ENCODE measurements at places on chromosomes 3 and 15. TPM values are rescaled to one million over a fixed set of nuclear protein-coding genes. Genes with fewer than 3 reads are reported as not detected.
A peak's percentile ranks its signal among the peaks of the same experiment; 100 is the strongest.

DNA sequence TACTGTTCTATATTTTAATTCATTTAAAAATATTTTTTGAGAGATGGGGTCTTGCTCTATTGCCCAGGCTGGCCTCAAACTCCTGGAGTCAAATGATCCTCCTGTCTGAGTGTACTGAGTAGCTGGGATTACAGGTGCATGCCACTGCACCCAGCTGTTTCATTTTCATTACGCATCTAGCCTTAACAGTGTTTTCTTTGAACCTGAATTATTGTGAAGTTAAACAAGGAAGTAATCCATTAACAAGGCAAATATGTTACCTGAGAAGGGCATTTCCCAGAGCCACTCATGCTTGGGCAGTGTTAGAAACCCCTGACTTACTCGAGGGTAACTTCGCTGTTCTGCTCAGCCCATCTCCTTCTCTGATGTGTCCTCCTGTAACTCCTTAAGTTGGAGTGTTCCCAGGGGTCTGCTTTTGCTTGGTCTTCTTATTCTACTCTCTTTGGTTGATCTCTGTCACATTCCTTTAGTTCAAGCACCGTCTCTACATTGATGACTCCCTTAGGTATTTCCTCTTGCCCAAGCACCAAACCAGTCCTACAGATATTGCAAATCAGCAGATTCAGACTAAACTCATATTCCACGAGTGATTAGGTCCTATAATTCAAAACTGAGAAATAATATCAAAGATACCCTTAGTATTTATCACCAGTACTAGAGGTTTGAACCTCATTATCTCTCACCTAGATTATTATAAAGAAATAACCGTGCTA is 107.9 kb downstream of the STAC start:
- DNase-seq = no peak

- peak; percentile 81 for DNase-seq
Observed at GRCh38 chr3:11944052-11944673, 60.0 kb upstream of the SYN2 start.

DNA sequence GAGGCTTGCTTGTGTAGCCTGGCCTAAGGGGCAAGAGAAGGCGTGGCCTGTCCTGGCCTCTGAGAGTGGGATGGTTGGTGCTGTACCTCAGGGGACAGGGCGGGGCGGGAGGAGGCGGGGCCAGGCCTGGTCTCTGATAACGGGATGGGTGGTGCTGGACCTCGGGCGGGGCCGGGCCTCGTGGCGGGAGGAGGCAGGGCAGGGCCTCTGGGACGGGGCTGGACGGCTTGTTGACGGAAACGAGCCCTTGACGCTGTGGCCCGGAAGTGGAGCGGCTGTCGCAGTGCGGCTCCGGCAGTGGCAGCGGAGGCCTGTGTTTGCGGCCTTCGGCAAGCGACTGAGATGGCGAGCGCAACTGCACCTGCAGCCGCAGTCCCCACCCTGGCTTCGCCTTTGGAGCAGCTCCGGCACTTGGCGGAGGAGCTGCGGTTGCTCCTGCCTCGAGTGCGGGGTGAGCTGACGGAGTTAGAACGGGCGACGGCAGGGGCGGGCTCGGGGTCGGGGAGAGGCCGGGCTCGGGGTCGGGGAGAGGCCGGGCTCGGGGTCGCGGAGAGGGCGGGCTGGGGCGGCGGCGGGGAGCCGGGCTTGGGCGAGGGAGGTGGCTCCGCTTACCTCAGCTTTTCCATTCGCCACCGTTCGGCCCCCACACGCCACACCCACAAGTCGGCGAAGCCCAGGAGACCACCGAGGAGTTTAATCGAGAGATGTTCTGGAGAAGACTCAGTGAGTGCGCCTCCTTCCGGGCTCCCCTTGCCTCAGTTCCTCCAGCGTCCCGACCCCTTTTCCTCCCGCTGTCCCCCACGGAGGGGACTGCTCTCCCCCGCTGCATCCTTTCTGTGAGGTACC is at the start of gene CCNDBP1:
Gene CCNDBP1 (plus strand): TSS at position 247 of the 846 bp plus-strand sequence. CDS start 96 bp downstream, at position 343.
- DNase-seq = peak; percentile 97

DNA sequence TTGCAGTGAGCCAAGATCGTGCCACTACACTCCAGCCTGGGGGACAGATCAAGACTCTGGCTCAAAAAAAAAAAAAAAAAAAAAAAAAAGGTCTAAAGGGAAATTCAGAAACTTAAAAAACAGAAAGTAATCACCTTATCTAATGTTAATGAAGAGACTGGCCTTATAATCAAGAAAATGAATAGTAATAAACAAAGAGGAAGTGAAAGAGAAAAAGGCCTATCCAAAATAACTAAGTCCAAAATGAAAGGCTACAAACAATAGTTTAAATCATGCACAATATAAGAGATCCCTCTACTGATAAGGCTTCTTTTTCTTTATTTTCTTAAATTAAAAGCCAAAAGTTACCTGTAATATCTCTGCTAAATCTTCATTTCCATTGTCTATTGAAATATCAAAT is 37.1 kb upstream of the HDC start:
- DNase-seq = no peak

DNA sequence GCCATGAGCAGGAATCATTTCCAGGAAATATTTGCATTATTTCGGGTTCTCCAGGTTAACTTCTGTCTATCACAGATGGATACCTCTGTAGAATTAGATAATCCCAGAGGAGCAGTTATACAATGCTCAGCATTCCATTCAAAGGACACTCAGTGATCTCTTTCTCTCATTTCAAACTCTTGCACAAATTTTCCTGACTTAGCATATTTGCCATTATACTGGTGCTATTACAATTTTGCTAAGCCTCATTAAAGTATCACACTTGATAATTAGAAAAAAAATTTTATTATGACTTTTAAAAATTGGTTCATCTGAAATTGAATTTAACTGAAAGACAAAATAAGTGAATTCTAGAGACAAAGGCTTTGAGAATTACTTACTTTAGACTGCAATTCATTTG is 469.0 kb downstream of the EPHA3 start:
- DNase-seq = no peak

- no peak for DNase-seq
Observed at GRCh38 chr3:158355623-158356588, 215.1 kb upstream of the MLF1 start.

DNA sequence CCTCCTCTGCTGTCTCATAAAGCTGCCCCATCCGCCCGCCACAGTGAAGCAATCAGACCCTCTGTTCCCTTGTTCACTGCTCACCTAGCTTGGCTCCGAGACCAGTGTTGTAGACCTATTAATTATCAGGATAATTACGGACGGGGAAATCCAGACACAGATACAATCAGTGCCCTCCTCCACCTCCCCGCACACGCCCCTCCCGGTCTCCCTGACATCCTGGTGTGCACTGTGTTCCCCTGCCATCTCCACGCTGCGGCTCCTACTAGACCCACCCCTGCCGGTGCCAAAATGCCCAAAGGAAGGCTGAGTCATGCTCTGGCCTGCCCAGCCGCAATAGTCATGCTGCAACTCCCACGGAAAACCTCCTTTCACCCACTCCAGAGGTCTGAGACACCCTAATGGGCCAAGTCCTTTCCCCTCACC is 277.3 kb upstream of the TLE3 start:
- DNase-seq = no peak

DNA sequence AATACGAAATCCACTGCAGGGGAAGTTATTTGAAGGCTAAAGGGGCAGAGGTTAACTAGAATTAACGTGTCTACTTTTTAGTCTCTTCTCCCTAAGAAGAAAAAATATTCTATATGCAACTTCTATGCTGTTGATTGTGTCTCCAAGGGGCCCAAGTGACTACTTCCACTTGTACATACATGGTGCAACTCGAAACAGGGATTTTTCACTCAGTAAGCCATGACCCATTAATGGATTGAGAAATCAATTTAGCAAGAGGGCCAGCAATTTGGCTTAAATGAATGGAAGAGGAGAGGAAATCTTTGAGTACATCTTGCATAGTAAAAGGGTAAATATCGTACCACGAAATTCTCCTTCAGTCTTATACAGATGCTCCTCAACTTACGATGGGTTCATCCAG is 151.1 kb upstream of the HES1 start:
- no peak for DNase-seq

GRCh38 chr3:114626751-114627150 is 332.9 kb downstream of the TIGIT start:
- no peak for DNase-seq

- DNase-seq = no peak
Observed at GRCh38 chr3:17848102-17848501, 105.7 kb upstream of the TBC1D5 start.

GRCh38 chr15:55151631-55152030 is 45.1 kb downstream of the RSL24D1 start:
- DNase-seq = no peak

GRCh38 chr15:73375755-73376305 is 7.1 kb upstream of the HCN4 start:
- DNase-seq = no peak

GRCh38 chr15:53918180-53919079 is 59.8 kb upstream of the UNC13C start:
- DNase-seq = peak; percentile 31

DNA sequence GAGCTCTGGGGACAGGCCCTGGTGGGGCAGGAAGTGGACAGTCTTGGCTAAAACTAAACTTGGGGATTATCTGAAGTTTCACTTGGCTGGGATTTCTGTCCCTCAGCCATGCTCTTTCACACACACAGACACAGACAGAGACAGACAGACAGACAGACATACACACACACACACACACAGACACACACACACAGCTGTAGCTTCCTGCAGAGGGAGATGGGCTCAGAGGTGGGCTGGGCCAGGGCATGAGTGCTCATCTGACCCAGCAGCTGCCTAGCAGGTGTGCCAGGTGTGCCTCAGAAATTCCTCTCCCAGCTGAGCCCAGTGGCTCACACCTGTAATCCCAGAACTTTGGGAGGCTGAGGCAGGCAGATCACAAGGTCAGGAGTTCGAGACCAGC is 3.3 kb downstream of the RHOV start:
- no peak for DNase-seq

- DNase-seq = no peak
Observed at GRCh38 chr3:172262991-172263608, 185.2 kb downstream of the GHSR start.

GRCh38 chr3:11251807-11252176 is 20.4 kb upstream of the ATG7 start:
- DNase-seq = no peak

DNA sequence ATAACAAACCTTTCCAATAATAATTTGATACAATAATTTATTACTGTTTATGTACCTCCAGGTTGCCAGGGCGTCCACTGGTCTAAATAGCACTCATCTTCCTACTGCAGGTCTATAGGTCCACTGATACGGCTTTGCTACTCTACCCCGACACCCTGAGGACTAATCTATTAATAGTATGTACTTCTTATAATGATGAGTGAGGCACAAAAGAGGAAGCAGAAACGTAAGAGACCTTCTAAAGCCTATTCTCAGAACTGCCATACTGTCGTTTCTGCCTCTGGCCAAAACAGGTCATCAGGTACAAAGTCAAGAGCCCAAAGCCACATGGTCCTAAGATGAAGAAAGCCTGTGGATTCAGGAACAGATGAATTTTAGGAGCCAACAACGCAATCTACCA is 163.2 kb upstream of the GRM7 start:
- no peak for DNase-seq

GRCh38 chr15:52653431-52653964 is 25.7 kb downstream of the ATOSA start:
- no peak for DNase-seq

GRCh38 chr3:118968111-118968510 is 66.5 kb downstream of the IGSF11 start:
- DNase-seq = no peak

DNA sequence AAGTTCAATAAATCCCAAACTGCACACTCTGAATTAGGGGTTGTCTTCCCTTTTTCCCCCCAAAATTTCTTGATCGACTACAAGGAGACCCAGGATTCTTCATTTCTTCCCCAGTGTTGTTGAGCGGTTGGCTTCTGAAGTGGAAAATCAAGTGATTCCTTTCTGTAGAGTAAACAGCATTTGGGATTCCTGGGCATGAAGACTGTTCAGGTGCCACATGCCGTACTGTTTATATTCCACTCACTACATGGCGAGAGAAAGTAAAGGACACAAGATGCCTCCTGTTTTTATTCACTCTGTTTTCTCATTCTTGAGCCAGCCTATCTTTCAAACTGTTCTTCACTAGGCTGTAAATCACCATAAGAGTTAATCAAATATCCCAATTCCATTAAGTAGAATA is 12.6 kb downstream of the FSTL1 start:
- no peak for DNase-seq

DNA sequence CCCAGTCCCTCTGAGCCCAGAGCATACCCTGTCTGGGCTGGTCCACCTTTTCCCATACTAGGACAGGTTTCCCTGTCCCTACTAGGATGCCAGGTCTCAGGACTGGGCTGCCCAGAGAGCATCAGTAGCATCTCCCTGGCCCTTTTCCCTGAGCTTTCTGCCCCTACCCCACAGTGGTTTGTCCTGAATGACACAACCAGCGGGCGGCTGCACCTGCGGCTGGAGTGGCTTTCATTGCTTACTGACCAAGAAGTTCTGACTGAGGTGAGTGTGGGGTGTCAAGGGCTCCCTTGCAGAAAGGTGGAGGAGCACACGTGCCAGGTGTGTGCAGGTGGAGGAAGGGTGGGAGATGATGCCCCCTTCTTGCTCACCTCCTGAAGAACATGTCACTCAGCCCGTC is 33.5 kb downstream of the ESYT3 start:
- DNase-seq = no peak

- DNase-seq = no peak
Observed at GRCh38 chr3:58101499-58102389, 93.5 kb downstream of the FLNB start.

DNA sequence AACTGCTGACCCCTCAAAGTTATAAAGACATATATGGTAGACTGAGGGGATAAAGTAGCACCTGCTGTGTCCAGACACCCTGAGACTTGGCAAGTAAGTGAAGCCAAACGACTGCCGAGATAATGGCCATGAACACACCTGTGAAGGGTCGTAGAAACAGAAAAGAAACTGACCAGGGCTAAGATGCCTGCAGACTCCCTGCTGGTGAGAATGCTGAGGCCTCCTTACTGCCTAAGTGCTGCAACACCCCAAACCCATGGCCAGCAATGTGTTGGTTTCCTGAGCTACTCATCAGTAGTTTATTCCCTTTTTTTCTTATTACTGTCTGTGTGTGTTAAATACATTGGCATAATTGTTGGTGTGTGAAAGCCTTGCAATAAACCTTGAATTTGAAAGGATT is 233.8 kb downstream of the ZNF385D start:
- no peak for DNase-seq

Gene P2RY14
- 0.91 TPM for total RNA-seq

Gene ZNF148
- total RNA-seq = 65.2 TPM

Gene GOLGA8J
- total RNA-seq = 0.36 TPM

Gene PSTPIP1
- 0.27 TPM for total RNA-seq

Gene LRIG1
- 87.7 TPM for total RNA-seq

Gene GOLGA6A
- 0.36 TPM for total RNA-seq

Gene XCR1
- not detected for total RNA-seq

Gene CD47
- 194 TPM for total RNA-seq

Gene LNP1
- total RNA-seq = 7.9 TPM

Gene ALDH1A3
- 46.3 TPM for total RNA-seq

Gene MYH15
- total RNA-seq = 1.8 TPM

Gene SMAD6
- total RNA-seq = 10.8 TPM

Gene GOLGA8S
- 0.18 TPM for total RNA-seq

Gene ANKDD1A
- 12.2 TPM for total RNA-seq

Gene LRRN1
- total RNA-seq = 77.3 TPM

Gene RIOX2
- total RNA-seq = 22.0 TPM

Gene ISLR
- 41.0 TPM for total RNA-seq

Gene HEG1
- total RNA-seq = 17.2 TPM

Gene RASL12
- 5.5 TPM for total RNA-seq

Gene MAGEL2
- total RNA-seq = 3.4 TPM

Gene DNASE1L3
- total RNA-seq = 0.54 TPM

Gene PARP15
- total RNA-seq = 0.36 TPM

Gene GPR176
- total RNA-seq = 12.6 TPM

Gene SQOR
- total RNA-seq = 3.4 TPM

Gene GRAMD2A
- total RNA-seq = 0.36 TPM

Gene MKRN2OS
- not detected for total RNA-seq
